ENCODE measurements at places on chromosomes 4 and X. TPM values are rescaled to one million over a fixed set of nuclear protein-coding genes. Genes with fewer than 3 reads are reported as not detected.
A peak's percentile ranks its signal among the peaks of the same experiment; 100 is the strongest.

GRCh38 chr4:86235549-86235948 is 124.3 kb downstream of the MAPK10 start:
- H3K27ac ChIP-seq = no peak overlapping the region
- no peaks in the 10 kb centered on the region for H3K36me3 ChIP-seq

The TMSB15A gene
- total RNA-seq = 2.8 TPM

DNA sequence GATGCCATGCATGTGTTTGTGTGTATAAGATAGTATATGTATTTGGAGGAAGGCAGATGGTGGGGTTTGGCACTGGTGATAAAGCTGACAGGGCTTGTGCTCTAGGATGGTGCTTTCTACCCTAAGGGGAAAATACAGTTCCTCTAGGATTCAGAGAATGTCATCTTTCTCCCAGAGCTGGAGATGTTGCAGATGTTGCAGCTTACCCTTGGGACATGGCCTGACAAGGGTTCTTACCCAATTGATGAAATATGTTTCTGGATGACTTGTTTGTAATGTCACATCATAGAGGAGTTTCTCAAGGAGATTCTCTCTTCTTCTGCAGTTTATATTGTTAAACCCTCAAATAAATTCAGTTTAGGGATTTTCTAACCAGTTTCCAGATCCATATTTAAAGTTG is 52.5 kb upstream of the PITX2 start:
- H3K4me3 ChIP-seq = no peak overlapping the region
- H3K36me3 ChIP-seq = no peaks in the 10 kb centered on the region
- no peak overlapping the region for H3K27ac ChIP-seq
- no peaks in the 10 kb centered on the region for H3K4me1 ChIP-seq

DNA sequence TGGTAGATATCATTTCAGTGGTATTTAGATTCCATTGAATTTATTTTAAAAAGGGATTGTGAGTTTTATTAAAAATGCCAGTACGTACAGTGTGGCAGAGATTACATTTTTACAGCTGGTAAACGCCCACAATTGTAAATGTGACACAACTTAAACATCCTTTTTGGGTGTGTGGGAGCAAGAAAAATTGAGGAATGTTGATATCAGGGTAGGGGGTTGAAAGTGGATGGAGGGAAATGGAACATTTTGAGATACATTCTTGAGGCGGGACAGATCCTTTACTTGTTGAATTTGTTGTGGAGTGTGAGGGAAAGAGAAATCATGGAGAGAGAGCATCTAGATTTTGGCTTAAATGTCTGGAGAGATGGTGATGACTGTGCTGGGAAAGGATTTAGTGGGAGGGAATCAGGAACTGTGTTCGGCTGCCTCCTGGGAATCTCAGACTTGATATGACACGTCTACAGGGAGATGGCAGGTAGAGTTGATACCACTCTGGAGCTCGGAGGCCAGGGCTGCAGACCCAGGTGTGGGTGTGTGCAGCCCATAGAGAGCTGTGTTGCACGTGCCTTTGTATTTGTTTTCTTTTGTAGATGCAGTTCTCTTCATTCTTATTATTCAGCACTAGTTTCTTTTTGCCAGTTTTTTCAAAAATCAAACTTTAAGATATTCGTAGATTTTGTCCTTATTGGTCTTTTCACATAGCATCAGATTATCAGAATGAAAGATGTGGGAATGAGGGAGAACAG is 10.8 kb downstream of the TMEM131L start:
- DNase-seq = no peak
- H3K4me3 ChIP-seq = no peak overlapping the region
- H3K27ac ChIP-seq = no peak overlapping the region
- no peaks in the 10 kb centered on the region for H3K27me3 ChIP-seq
- H3K36me3 ChIP-seq = peaks cover 3% of the 10 kb centered on the region

- no peak overlapping the region for H3K4me3 ChIP-seq
- no peak overlapping the region for H3K27ac ChIP-seq
- no peak for DNase-seq
- no peaks in the 10 kb centered on the region for H3K4me1 ChIP-seq
These were observed 36.3 kb downstream of the ARAP2 start for GRCh38 chr4:36207831-36208520.

GRCh38 chr4:4641661-4642495 is 100.0 kb upstream of the STX18 start:
- no peak overlapping the region for H3K27ac ChIP-seq
- no peak for DNase-seq
- peaks cover 6% of the 10 kb centered on the region for H3K4me1 ChIP-seq
- no peaks in the 10 kb centered on the region for H3K27me3 ChIP-seq
- no peaks in the 10 kb centered on the region for H3K36me3 ChIP-seq
- no peak overlapping the region for H3K4me3 ChIP-seq

DNA sequence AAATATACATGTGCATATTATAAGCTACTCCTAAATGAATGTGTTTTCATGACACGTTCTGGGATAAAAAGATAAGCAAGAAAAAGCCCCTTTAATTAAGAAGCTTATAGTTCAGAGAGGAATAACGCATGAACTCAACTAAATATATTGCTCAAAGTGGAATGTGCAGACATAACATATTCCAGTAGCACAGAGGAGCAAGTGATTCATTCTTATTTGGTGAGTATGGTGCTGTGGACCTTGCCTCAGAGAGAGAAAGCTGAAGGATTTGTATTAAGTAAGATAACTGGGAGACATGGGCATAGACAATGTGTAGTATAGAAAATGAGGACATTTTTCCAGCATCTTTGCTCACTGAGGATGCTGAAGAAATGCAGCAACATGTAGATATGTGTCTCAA is 76.8 kb downstream of the CFAP299 start:
- H3K36me3 ChIP-seq = no peaks in the 10 kb centered on the region
- DNase-seq = no peak
- no peak overlapping the region for H3K4me3 ChIP-seq
- no peaks in the 10 kb centered on the region for H3K4me1 ChIP-seq
- no peak overlapping the region for H3K27ac ChIP-seq

DNA sequence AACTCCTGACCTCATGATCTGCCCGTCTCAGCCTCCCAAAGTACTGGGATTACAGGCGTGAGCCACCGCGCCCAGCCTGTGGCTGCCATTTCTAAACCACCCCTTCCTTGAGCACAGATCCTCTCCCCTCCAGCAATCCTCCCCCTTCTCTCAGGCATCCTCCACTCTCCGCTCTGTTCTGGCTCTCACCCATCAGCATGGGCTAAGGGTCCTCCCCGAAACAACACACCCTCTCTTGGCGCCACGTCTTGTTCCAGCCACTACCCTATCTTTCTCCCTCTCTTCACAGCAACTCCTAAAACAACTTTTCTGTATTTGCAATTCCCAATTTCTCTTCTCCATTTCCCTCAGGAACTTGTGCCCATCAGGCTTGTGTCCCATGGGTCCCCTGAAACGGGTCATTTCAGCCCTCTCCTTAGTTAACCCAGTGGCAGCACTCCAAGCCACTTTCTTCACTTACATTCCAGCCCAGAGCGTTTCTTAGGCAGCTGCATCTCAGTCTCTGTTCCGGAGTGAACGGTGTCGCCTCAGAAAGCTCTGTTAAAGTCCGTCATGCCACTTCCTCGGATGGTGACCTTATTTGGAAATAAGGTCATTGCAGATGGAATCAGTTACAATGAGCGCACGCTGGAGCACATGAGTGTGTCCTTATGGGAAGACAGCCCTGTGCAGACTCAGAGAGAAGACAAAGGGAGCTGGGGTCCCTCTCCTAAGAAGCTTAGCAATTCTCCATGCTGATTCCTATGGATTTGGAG is 28.3 kb upstream of the CLDN24 start:
- no peaks in the 10 kb centered on the region for H3K36me3 ChIP-seq
- H3K4me1 ChIP-seq = peaks cover 4% of the 10 kb centered on the region
- no peak overlapping the region for H3K4me3 ChIP-seq
- no peak for DNase-seq
- no peak overlapping the region for H3K27ac ChIP-seq

DNA sequence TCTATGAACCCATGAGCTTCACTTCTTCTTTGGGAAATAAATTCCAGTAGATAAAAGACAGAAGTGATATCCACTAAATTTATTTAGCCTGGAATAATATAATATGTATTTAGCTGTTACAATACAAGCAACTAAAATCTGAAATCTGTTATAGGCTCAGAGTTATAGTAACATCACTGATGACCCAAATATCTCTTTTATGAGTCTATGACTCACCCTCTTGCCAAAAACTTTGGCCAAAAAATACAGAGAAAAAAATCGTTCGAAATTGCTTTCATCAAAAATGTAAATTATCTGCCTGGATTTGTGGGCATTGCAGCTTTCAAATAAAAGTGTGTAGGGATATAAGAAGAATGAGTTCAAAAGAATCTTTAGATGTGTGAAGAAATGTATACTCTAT is 89.4 kb upstream of the DKK2 start:
- no peaks in the 10 kb centered on the region for H3K27me3 ChIP-seq
- no peak overlapping the region for H3K4me3 ChIP-seq
- H3K27ac ChIP-seq = no peak overlapping the region
- DNase-seq = no peak
- no peaks in the 10 kb centered on the region for H3K4me1 ChIP-seq
- H3K36me3 ChIP-seq = no peaks in the 10 kb centered on the region

The ODAPH gene
- total RNA-seq = not detected

The BCORL1 gene
- total RNA-seq = 11.8 TPM

The INTU gene
- 37.0 TPM for total RNA-seq

DNA sequence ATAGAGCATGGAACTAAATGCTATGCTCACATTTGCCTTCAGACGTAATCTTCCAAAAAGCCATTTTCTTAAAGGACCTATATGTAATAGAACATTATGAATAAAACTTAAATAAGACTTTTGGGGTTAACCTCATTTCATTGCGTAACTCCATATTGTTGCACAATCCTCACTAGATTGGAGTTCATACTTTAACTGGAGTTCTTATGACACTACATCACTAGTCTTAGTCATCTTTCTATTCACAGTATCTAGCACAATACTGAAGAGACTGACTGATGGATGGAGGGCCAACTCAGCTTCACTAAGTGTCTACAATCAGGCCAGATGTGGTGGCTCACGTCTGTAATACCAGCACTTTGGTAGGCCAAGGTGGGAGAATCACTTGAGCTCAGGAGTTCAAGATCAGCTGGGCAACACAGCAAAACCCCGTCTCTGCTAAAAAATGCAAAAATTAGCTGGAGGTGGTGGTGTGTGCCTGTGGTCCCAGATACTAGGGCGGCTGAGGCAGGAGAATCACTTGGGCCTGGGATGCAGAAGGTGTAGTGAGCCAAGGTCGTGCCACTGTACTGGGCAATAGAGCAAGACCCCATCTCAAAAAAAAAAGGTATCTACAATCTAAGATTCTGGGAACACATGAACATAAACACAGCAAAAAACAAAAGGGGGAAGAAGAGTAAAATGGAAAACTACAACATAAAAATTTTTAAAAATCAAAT is 80.8 kb upstream of the MAB21L2 start:
- H3K27me3 ChIP-seq = no peaks in the 10 kb centered on the region
- no peak overlapping the region for H3K27ac ChIP-seq
- H3K4me1 ChIP-seq = no peaks in the 10 kb centered on the region

DNA sequence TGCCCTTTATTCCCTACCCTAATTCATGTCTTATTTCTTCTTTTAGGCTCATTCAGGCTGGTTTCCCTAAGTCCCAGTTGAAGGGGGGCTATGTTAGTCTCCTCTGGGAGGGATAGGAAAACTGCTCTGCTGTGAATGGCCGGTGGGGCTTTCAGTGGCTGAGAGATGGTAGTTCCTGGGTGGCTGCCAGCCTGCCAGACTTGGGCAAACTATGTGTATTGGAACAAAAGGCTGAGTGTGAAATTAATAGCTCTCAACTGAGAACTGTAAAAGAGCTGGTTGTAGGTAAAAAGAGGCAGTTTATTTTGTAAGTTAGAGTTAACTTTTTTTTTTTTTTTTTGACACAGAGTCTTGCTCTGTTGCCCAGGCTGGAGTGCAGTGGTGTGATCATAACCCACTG is 28.8 kb downstream of the ARHGAP10 start:
- no peaks in the 10 kb centered on the region for H3K4me1 ChIP-seq
- peak overlapping the region; percentile 46 for H3K27ac ChIP-seq
- H3K36me3 ChIP-seq = no peaks in the 10 kb centered on the region
- no peak overlapping the region for H3K4me3 ChIP-seq

DNA sequence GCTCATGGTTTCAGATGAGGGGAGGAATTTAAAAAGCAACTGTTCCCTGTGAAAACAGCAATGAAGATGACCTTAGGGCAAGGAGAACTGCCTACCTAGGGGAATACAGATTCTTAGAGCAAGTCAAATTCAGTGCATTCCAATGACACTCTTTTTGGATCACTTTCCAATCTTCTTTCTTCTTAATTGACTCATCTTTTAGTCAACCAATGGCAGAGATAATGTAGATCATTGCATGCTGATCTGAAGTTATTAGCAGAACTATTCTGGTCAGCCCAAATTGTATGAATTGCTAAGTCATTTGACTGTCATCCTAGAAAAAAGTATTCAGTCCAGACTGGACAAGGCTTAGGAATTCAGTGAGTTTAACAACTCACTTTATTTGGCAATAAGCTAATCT is 12.6 kb upstream of the NR3C2 start:
- no peaks in the 10 kb centered on the region for H3K27me3 ChIP-seq
- H3K27ac ChIP-seq = no peak overlapping the region
- H3K4me1 ChIP-seq = no peaks in the 10 kb centered on the region
- H3K4me3 ChIP-seq = no peak overlapping the region
- no peak for DNase-seq

- H3K36me3 ChIP-seq = no peaks in the 10 kb centered on the region
- peak; percentile 46 for DNase-seq
- H3K27ac ChIP-seq = no peak overlapping the region
- H3K4me3 ChIP-seq = no peak overlapping the region
These were observed 16.2 kb downstream of the POU4F2 start for GRCh38 chr4:146654687-146655520.

- no peak overlapping the region for H3K27ac ChIP-seq
- no peaks in the 10 kb centered on the region for H3K27me3 ChIP-seq
- peak; percentile 44 for DNase-seq
- no peaks in the 10 kb centered on the region for H3K36me3 ChIP-seq
- H3K4me1 ChIP-seq = peaks cover 3% of the 10 kb centered on the region
- no peak overlapping the region for H3K4me3 ChIP-seq
These were observed 49.1 kb downstream of the DHRSX start for GRCh38 chrX:2451501-2452316.

The NEIL3 gene
- total RNA-seq = 2.0 TPM

DNA sequence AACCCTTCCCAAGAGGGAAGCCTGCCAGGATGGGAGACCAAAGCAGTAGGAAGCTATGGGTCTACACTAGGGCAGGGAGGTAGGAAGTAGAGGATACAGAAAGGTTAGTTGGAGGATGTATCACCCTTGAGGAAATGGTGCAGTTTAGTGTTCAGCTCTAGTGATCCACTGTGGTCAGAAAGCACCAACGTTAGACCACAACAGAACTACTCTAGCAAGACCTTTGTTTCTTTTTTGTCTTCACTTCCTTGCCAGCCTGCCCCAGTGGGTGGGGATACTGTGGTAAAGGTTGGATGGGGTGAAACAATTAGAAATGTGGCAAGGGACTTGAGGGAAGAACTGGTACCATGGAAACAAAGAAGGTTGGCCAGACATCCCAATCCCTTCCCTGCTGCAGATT is 83.3 kb downstream of the DDIT4L start:
- DNase-seq = no peak
- H3K4me1 ChIP-seq = no peaks in the 10 kb centered on the region
- no peak overlapping the region for H3K4me3 ChIP-seq
- H3K27me3 ChIP-seq = no peaks in the 10 kb centered on the region

- H3K27ac ChIP-seq = no peak overlapping the region
- H3K36me3 ChIP-seq = no peaks in the 10 kb centered on the region
- DNase-seq = peak; percentile 78
- H3K27me3 ChIP-seq = no peaks in the 10 kb centered on the region
- H3K4me3 ChIP-seq = no peak overlapping the region
These were observed 81.4 kb upstream of the IGFBP7 start for GRCh38 chr4:57191523-57192034.

- DNase-seq = no peak
- no peaks in the 10 kb centered on the region for H3K27me3 ChIP-seq
- no peak overlapping the region for H3K4me3 ChIP-seq
- no peak overlapping the region for H3K27ac ChIP-seq
These were observed 150.8 kb downstream of the RBMX2 start for GRCh38 chrX:130552444-130553073.

All from lung (tissue), 17 donors.